ENCODE measurements at places on chromosomes 4 and X. TPM values are rescaled to one million over a fixed set of nuclear protein-coding genes. Genes with fewer than 3 reads are reported as not detected.

- no peak for DNase-seq
These were observed 2.9 kb upstream of the TREX2 start for GRCh38 chrX:153448556-153449367.

The TMPRSS11B gene
- total RNA-seq: not detected

The PRRG1 gene
- 13.4 TPM for total RNA-seq

GRCh38 chrX:69501429-69501828 lies 2.7 kb upstream of the NALF2 start:
- DNase-seq: peak; percentile 5

The LRP2BP gene
- 0.63 TPM for total RNA-seq

GRCh38 chrX:19334945-19335626 lies 8.6 kb upstream of the PDHA1 start:
- DNase-seq: peak; percentile 8

GRCh38 chr4:70203601-70204000 lies 8.1 kb downstream of the ODAM start:
- no peak for DNase-seq

- DNase-seq: no peak
These were observed 3.7 kb upstream of the SPARCL1 start for GRCh38 chr4:87532907-87533306.

- DNase-seq: peak; percentile 32
These were observed at the start of gene GPR101 for GRCh38 chrX:137033774-137034507. GPR101 (minus strand) TSS chrX:137033995; CDS start chrX:137031674, 2,321 bp downstream.

DNA sequence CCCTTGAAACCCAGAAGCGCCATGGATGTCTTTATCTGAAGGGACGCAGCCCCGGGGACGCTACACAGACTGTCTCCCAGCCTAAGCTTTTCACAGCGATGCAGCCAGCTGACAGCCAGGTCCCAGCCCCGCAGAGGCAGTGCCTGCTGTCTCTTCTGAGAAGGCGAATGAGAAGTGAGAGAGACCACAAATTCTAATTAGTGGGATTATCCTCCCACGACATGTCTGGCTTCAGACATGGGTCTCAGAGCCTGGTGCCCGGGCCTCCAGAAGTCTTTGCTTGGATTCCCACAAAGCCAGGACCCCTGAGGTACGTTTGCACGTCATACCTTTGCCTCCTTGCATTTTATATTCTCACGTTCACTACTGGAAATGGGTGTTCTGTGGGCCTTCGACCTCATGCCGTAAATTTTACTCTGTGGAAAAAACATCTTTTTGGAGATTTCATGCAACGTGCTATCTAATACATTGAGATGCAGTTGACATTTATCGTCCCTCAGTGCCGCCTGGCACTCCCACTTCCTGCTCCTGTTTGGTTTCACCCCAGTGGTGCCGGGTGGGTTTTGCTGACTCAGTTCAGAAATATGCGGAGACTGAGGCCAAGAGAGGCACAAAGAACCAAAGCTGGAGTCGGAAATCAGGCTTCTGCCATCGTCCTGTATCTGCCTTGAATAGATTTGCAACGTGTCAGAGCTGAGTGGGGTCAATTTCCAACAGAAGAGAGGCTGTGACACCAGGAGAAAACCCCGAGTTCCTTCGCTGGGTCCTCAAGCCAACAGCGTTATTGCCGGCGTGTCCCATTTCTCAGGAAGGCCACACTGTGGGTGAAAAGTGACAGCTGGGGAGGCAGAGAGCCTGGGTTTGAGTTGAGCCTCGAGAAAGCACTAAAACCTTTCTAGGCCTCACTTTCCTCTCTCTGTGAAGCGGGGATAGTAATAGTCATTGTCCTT lies 114.4 kb downstream of the STK32B start:
- DNase-seq: peak; percentile 74

GRCh38 chrX:31092970-31093638 lies 21.3 kb upstream of the FTHL17 start:
- DNase-seq: no peak

DNA sequence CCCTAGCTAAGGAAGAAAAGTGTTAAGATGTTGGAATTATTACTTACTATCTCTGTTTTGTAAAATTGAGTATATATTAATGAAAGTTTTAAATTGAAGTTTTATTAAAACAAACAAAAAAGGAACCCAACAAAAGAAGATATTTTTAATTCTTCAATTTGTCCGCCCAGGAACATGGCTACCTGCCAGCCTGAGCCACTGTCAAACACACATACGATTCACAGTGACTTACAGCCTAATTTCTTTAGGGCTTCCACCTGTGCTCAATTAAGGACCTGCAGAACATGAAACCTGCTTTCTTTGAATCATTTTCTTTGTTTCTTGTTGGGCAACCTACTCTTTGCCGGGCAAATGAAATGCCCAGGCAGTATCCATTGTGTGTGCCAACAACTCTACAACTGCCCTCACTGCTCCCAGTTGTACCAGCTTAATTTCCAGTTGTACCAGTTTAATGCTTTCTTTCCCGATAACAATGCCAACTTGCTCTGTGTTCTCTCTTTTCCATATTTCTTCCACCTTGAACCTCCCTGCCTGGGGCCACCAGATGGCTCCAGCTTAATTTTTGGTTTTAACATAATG lies 181.7 kb downstream of the GBA3 start:
- no peak for DNase-seq

The HAUS3 gene
- total RNA-seq: 9.2 TPM

The GAGE13 gene
- total RNA-seq: not detected

- no peak for DNase-seq
These were observed 940.6 kb downstream of the PCDH19 start for GRCh38 chrX:99469439-99469838.

DNA sequence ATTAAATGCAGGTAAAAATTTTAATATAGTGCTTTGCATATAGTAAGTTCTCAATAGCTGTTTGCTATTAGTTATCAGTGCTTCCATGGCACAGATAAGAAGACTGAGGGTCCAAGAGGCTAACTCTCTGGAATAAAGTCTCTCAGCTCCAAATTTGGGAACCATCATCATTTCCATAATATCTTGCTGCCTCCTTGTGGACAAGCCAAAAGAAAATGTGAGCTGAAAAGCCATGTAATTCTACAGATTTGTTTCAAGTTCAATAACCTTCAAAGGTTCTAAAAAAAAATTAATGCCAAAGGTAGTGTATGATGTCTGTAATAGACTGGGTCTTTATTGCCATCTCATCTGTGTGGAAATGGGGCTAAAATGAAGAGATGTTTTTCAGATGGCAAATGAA lies 136.9 kb upstream of the VCX start:
- DNase-seq: no peak

DNA sequence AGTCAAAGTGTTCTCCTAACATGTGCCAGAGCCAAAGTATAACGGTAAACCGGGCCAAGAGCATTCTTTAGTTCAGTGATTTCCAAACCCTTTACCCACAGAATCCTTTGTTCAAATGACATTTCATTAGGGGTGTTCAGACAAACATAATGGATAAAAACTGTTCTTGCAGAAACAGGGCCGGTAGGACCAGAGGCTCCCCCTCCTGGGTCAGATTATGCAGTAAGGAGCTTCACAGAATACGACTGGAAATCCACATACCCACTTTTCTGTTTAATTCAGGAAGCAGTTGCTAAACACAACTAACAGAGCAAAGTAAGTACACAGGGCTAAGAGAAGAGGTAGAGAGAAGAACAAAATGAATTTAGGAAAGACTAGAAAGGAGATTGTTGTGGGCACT lies 46.6 kb upstream of the TMEM184C start:
- no peak for DNase-seq

The SPANXB1 gene
- total RNA-seq: not detected

DNA sequence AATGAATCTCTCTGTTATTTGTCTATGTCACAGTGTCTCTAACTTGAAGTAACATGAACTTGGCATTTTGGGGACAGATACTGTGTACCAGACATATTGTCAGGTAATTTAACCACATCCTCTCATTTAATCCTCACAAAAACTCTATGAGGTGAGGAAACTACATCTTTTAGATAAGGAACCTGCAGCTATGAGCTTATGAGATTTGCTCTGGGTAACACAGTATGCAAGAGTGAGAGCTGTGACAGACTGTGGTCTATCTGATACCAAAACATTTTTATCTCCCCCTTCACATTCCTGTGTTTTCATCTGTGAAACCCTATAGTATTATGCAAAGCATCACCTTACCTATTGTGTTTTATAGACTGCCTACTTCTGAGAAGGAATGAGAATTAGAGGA lies 58.4 kb upstream of the HS3ST1 start:
- DNase-seq: no peak

DNA sequence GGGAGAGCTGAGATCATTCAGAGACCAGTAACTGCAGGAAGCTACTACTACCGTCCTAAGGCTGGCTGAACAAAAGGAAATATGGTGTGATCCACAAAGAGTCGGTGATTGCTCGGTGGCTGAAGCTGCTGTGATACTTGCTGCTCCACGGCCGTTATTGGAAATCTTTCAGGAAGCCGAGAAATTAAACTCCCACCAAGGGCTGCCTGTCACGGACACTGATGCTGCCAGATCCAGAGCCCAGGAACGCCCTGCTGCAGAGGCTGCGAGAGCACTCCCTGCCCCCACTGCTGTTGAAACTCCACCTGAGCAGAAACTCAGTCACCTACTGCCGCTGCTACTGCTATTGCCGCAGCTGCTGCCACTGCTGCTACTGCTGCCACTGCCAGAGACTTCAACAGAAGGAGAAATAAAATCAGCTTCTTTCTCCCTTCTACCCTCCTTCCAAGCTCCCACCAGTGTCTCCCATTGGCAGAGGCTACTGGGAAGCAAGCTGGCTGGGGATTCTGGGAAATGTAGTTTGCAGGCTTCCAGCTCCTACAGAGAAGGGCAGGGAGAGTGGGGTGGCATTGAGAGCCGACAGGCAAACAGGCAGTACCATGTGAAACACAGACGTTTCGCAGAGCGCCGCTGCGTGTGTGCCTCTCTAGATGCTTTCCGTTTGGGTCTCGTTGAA lies 126.0 kb upstream of the ENPP6 start:
- peak; percentile 85 for DNase-seq

GRCh38 chr4:11166034-11166433 lies 262.7 kb downstream of the HS3ST1 start:
- no peak for DNase-seq

GRCh38 chrX:150616179-150616862 lies 47.9 kb downstream of the MTM1 start:
- DNase-seq: no peak

DNA sequence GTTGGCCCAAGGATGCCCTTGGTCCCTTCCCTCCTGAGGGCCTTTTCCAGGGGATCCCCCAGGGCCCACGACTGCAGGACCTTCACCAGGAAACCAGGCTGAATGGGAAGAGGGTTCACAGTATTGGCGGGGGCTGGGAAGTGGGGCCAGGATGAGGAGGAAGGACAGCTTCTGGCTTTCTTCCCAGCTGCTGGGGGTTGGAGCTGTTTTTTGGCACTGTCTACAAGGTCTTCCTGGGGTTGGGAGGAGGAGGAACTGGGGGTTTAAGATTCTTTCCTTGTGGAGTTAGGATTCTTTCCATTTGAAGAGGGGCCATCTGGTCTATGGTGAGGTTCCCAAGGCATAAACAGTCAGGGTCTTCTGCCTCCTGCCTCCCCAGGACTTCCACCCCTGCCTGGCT lies 64.8 kb downstream of the KIF4A start:
- no peak for DNase-seq

DNA sequence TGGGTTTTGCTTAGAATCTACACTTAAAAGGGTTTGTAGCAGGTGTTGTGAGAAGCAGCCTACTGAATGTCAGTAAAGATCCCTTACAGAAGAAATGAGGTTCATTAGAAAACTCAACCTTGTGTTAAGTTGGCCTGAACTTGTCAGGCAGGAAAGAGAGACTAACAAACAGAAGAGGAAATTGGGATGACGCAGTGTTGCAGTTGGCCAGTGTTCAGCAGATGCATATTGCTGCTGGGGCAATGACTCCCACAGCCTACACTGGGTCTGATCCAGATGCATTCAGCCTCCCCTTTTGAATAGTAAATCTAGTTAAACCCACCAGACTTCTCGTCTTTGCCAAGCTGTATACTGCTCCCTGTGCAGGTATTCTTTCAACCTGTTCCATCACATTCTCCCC lies 409.4 kb downstream of the UBE2NL start:
- no peak for DNase-seq

GRCh38 chrX:118525174-118525730 lies 29.6 kb downstream of the DOCK11 start:
- no peak for DNase-seq

- peak; percentile 56 for DNase-seq
These were observed at the start of gene DDIT4L for GRCh38 chr4:100189820-100190642. DDIT4L (minus strand) TSS chr4:100190468; CDS start chr4:100189983, 485 bp downstream.

DNA sequence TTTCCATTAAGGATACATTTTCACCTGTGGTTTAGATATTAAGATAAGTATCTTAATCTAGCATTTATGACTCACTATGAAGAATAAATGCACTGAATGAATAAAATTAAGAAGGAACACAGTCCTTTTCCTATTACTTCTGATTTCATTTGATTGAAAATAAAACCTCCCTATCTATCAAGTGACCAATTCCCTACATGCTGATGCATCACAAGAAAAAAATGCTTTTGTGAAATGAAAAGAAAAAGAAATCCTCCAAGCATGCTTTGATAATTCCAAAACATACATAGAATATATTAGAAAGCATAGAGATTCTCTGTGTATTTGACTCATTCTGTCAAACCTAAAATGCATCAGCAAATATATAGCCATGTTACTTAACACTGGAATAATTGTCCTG lies 37.1 kb downstream of the PCDH10 start:
- DNase-seq: no peak

GRCh38 chr4:110514889-110515479 lies 39.0 kb downstream of the ENPEP start:
- peak; percentile 51 for DNase-seq

DNA sequence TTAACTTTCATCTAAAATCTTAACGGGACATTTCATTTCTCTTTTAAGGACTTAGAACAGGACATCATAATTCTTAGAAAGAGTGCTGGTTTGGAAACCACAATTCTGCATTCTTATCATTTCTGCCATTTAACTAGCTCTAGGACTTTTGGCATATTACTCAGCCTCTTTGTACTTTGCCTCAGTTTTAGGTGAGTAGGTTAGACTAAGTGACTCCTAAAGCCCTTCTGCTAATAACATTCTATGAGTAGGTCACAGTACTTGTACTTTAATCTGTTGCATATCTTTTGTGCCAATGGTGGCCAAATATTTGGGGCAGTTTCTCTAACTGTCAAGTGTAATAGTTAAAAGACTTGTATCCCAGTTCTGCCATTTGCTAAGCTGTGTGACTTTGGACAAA lies 115.4 kb upstream of the NUDT6 start:
- peak; percentile 53 for DNase-seq

Data from cardiac muscle cell (in vitro differentiated cells and primary cell).